GM12865 (cell line): ENCODE measurements at places on chromosomes 12 and 14.

- no peak for DNase-seq
Measured at GRCh38 chr12:61490526-61491498, 769.4 kb upstream of the USP15 start.

GRCh38 chr14:96987086-96987474 is 189.9 kb downstream of the VRK1 start:
- DNase-seq = peak; percentile 42

DNA sequence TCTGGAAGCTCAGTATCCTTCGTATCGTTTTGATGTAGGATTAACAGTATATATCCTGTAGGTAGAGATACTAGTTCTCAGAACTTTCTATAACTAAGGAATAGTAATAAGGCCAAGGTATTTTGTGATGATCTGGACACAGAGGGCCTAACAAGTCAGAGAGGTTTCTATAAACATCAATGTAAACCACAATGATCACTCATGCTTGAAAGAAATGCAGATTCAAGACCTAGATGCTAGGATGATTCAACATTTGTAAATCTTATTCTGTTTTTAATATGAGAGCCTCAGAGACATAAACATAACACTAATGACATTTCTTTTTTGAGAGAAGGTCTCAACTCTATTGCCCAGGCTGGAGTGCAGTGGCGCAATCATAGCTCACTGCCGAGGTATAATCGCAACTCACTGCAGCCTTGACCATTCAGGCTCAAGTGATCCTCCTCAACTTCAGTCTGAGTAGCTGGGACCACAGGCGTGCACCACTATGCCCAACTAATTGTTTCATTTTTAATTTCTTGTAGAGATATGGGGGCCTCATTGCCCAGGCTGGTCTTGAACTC is 16.2 kb downstream of the SUPT16H start:
- DNase-seq = no peak

GRCh38 chr12:106174876-106175275 is 36.1 kb upstream of the NUAK1 start:
- DNase-seq = no peak

GRCh38 chr14:106511006-106511799 is 984.8 kb downstream of the TMEM121 start:
- peak; percentile 5 for DNase-seq

GRCh38 chr14:34111953-34112352 is 161.1 kb upstream of the EGLN3 start:
- no peak for DNase-seq

GRCh38 chr14:101068313-101069227 is 165.0 kb upstream of the RTL1 start:
- DNase-seq = no peak

DNA sequence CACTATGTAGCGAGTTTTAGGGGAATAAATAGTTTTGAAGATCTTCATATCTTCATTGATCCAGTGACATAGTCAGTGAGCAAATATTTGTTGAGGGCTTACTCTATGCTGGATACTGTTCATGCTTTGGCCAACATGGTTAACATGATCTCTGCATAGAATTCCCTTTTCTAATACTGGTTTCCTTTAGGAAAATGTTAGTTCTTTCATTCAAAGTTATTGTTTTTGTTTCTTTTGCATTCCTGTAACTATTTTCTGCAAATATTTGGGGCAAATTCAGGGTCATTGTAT is 226.5 kb downstream of the C12orf50 start:
- no peak for DNase-seq

DNA sequence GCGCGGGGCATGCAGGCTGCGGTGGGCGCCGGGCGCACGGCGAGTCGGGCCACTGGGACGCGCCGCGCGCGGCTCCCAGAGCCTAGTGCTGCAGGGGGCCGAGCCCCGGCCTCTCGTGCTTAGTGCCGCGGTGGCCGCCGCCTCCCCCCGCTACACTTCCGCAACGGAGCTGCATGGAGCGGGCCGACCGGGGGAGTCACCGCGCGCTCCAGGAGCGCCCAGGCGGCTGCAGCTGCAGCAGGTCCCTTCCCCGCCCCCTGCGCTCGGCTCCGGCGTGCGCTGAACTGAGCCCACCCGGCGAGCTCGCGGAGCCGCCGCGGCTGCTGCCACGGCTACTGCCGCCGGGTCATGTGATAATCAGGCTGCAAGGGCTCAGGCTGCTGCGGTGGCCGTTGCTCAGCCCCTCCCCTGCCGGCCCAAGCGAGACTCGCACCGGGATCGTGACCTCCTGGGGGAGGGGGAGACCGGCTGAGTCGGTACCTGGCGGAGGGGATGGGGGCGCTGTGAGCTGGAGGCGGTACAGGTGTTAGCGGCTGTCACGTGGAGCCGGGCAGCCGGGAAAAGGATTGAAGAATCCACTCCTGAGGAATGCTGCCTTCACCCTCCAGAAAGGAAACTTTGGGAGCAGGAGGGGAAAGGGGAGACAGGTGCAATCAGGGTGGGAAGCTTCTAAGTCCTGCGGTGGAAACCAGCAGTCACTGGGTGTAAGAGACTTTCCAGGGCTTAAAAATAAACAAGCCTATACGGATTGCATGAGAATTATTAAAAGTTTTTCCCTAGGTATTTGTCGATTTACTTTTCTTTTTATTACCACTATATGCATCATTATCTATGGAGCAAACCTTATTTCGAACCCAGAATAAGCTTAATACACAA is at the start of gene PPM1H:
PPM1H (minus strand) TSS at position 352 of the 876 bp plus-strand sequence. CDS start 414 bp downstream, outside the sequence.
- DNase-seq = peak; percentile 81

DNA sequence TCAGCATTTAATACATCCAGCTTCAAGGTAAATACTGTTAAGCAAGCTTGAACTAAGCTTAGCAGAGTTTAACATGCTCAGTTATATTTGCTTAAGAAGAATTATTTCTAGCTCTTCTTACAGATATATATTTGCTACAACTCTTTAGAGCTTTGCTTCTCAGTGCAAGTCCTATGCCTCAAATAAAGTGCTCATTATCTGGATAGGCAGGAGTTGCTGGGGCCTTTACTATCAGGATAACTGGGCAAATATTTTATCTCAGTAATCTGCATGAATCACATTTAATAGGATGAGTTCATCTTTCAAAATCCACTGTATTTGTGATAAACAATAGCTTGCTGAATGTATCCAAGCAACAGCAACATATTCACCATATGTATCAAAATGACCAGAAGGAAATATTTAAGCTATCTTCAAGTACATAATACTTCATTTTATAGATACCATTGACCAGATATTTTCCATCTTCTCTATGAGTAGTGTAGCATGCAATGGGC is 187.6 kb downstream of the NOVA1 start:
- DNase-seq = no peak

DNA sequence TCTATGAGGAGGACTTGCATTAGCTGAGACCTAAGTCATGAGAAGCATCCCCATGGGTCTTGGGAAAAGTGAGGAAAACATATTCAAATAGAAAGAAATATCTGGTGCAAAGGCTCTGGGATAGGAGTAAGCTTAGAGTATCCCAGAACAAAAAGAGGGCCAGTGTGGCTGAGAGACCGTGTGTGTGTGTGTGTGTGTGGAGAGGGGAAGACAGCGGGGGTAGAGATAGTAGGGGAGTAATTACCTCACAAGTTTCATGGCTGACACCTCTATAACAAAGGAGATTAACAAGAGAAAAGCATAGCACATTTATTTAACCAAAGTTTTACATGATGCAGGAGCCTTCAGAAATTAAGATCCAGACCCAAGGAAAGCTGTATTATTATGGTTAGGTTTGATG is 440.5 kb downstream of the RAD51B start:
- DNase-seq = no peak

GRCh38 chr12:131539381-131539780 is 171.5 kb upstream of the SFSWAP start:
- DNase-seq = no peak

DNA sequence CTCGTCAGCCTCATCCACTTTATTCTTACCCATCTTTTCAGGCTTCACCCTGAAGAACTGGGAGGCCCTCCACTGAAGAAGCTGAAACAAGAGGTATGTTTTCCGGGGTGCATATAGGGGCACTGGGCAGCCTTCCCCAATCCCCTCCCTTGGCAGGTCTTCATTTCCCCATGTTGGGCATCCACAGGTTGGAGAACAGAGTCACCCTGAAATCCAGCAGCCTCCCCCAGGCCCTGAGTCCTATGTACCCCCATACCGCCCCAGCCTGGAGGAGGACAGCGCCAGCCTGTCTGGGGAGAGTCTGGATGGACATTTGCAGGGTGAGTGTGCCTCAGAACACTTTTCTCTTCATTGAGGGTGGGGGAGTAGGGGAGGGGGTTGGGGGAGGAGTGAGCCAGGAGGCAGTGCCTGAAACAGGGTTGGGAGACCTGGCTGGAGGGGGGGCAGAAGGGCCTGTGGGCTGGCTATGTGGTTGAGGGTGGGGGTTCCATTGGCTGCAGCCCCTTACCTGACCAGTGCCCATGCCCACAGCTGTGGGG is 4.0 kb downstream of the NAB2 start:
- no peak for DNase-seq

DNA sequence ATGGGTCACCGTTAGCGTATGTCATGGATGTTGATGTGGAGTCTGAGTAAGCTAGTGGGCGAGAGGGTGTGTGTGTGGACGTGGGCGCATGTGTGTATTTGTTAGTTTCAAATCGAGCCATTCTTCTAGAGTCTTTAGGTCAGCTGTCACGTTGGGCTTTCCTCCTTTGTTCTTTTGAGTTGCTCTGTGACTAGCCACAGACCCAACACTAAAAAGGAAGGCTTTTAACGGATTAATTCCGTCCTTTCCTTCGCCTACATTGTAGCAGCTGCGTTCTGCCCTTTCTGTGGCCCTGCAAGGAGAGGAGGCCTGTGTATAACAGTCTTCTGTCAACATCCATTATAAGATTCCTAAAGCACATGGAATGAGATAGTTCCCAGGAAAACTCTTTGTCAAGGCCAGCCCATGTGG is 117.2 kb upstream of the DNM1L start:
- DNase-seq = no peak

DNA sequence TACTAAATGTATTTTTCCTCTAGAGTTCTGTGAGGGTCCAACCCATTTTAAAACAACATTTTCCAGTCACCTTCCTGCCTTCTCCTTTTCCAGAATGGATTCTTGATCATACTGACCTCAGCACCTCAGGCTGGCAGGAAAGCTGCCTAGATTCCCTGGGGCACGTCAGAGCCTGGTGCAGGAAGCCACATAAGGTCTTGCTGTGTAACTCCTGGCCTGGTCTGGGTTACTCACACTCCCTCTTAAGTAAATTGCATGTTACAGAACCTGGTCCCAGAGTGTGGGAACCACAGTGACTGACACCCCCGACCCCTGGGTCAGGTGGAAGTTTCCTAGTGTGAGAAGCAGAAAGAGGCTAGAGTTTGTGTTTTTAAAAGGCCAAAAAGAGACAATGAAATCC is 209.8 kb downstream of the SPTSSA start:
- DNase-seq = no peak

GRCh38 chr14:22532345-22533056 is 56.5 kb downstream of the DAD1 start:
- DNase-seq = no peak

GRCh38 chr12:98893675-98894411 is 248.8 kb downstream of the APAF1 start:
- DNase-seq = no peak

- no peak for DNase-seq
Measured at GRCh38 chr14:58731465-58732293, 93.9 kb downstream of the DACT1 start.

GRCh38 chr12:31887109-31887811 is 72.0 kb upstream of the RESF1 start:
- DNase-seq = peak; percentile 72

DNA sequence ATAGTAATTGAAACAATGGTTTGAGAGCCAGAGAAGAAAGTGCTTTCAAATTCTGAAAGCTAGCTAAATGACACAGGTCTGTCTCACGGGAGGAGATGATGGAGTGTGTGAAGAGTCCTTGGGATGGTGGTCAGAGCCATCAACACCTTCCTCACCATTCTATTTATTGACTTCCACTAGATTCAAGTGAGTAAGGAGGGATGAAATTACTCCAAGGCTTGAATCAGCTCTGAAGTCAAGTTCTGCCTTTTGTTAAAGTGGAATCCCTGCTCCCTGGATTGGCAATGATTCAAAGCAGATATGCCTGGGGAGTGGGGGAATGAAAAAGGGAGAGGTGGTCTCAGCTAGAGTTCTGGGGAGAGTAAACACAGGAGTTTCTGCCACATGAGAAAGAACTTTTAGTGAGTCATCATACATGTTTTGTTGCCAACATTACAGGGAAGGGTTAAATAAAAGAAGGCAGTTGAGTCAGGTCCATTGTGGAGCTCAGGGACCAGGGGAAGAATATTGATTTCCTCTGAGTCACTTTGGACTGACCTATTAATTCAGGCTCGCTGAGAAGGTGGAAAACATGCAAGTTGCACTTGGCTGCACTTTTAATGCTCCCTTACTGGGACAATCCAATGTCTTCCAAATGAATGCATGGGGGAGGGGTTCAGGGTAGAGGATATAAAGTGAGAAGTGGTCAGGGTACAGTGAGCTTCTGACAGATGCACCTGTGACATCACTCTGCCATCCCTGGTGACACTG is 142.7 kb downstream of the TBX5 start:
- no peak for DNase-seq

GRCh38 chr14:71466946-71467345 is 465.3 kb upstream of the RGS6 start:
- no peak for DNase-seq

DNA sequence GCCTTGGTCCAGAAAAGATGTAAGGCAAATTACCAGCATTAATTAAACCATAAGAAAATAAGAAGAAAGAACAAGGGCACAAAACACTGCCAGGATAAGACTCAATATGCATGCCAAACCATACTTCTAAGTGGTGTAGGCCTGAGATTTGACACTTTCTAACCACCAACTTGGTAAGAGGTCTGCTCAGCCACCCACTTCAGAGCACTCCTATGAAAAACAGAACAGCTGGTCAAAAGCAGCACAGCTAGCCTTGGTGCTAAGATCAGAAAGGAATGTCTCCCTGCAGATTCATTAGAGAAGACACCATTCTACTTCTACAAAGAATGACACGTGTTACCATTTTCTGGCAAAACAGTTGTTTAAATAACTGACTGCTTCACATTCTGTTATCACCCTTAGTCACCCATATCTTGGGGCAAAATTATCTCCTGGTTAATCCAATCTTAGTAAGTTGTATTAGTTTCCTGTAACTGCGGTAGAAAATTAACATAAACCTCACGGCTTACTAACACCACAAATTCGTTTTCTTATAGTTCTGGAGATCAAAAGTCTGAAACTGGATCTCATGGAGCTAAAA is 13.2 kb downstream of the RPS6KA5 start:
- DNase-seq = no peak

GRCh38 chr12:15648558-15648957 is 140.6 kb downstream of the EPS8 start:
- DNase-seq = no peak

- DNase-seq = peak; percentile 90
Measured at GRCh38 chr12:53219956-53220693, 11.9 kb downstream of the RARG start.

DNA sequence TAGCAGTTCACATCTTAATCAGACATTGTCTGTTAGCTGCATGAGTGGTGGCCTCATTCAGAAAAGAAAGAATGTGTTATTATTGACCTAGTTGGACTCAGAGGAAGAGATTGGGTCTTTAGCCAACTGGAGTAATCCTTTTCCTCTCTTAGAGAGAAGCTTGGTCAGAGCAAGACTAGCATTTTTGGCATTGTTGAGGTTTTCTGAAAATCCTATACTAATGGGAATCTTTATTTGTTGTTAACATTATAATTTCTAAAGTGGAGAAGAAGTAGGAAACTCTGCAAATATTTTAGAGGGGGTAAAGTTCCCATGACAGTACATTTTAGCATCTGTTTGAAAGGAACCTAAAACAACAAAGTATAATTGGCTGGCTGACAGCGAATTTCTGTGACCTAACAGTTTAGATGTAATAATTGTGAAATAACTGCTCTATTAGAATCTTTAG is 9.7 kb downstream of the TOX4 start:
- DNase-seq = no peak
